AG04449 (cell line): ENCODE measurements at places on chromosomes 6 and 20.

- no peak for DNase-seq
These were observed 558.2 kb upstream of the CITED2 start for GRCh38 chr6:139932671-139933070.

GRCh38 chr6:136280032-136280609 is 9.5 kb downstream of the BCLAF1 start:
- DNase-seq, result no peak

GRCh38 chr6:147345902-147346301 is 141.7 kb downstream of the STXBP5 start:
- no peak for DNase-seq

DNA sequence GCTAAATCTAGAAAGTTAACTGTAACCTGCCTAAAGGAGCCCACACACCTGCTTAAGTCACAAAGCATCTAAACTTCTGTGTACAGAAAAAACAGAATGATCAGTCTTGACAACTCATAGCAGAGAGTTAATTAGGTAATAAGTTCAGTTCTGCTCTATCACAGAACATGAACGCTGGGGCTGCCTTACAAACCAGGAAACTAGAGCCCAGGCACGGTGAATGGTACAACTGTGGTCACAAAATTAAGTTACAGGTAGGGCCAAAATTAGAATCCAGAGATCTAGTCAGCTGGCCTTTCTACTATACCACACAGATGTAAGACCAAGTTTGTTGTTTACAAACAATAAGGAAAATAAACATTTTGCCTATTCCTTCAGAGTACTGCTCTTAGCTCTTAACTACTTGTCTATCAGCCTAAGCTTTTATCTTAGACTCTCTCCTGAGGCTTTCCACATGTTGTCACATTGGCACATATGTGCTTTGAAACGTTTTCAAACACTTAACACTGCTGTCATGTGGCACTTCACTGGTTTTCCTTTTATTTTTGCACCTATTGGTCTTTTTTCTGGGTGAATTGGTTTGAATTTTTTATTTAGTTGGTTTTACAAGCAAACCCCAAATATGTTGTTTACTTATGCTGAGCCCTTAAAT is 75.7 kb downstream of the SIM1 start:
- no peak for DNase-seq

DNA sequence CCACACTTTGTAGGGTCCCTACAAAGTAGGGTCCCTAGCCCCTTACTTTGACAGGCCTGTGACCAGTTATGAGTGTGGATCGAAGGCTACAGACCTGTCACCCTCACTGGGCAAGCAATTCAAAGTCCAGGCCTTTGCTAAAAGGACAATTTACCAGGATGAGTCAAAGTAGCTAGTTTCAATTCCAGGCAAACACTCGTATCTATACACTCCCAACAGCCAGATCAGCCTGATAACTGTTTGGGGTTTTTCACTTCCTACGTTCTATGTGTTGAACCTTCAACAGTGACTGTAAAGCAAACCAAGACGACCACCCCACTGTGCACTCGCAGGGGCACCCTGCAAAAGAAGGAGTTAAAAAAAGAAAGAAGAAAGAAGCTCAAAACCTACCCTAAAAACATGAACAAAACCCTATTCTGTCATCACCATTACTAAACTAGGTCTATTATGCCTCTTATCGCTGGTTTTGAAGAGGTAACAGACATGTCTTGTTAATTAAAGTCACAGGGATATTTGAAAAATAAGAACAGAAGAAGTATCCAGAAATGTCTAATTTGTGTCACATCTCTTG is 3.2 kb downstream of the GFOD1 start:
- no peak for DNase-seq

GRCh38 chr6:2072453-2072852 is 173.0 kb downstream of the GMDS start:
- peak; percentile 9 for DNase-seq
